ENCODE measurements at places on chromosomes 1 and 21.
A peak's percentile ranks its signal among the peaks of the same experiment; 100 is the strongest.

DNA sequence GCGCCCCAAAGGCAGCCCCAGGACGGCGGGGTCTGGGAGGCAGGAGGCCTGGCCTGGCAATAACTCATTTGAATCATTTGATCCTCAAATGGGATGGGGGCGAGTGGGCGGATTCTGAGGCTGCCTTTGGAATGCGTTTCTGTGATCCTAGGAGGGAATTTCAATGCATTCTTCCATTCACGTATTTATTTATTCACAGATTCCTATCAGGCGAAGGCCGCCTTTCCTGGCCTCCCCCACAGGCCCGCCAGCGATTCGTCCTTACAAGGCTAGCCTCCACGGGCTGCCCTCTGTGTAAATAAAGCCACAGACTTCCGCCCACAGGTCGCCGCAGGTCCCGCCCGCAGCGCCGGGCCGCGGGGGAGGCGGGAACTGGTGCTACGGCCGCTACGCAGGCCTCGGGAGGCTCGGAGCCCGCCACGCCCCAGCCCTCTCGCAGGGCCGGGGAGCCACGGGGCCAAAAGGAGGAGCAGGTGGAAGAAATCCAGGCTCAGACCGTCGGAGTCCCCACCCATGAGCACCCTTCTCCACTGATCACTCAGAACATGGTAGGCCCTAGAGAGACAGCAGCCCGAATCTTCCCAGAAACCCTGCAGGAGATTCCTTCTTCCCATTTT, 31.3 kb upstream of the JUN start:
- DNase-seq, result peak; percentile 82

DNA sequence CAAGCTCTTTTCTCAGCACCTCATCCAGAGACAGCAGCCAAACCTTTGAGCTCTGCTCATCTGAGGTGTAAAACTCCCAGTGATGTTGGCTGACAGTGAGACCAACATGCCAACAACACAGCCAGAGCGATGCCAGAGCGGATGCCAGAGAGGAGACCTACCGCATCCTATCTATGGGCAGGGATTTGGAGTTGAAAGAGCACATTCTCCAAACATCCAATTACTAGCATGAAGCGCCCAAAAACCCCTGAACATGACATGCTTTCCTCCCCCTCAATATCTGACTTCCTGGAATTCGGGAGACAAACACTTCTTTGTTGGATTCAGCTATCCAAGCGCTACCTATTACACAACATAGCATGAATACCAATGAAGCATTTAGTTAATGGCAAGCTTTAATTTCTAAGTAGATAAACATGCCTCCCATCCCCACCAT, 23.1 kb upstream of the PAXBP1 start:
- DNase-seq, result no peak

- no peak for DNase-seq
Measured at GRCh38 chr21:38205940-38206339, 50.9 kb upstream of the KCNJ15 start.

DNA sequence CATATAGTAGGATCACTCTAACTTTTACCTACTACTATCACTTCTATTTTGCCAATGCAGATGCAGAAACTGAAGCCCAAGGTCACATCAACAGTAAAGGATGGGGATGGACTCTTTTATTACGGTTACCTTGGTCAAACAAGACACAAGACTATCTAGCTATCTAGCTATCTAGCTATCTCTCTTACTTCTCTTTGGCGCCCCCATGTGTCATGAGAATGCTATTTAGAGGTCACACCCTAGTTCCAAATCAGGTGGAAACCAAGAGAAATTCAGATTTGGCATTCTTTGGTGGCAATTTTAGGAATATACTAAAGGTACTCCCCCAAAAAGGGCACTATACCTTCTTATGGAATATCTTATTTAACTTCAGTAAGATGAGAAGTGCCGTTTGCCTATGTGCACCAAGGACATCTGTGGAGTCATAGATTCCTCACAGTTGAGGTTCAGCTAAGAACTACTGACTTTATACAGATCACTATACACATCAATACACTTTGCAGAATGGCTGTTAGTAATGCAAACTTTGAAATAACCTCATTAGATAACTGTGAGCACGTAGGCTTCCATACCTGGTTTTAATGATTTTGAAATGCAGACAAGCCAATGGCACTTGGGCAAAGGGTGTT, 6.7 kb downstream of the ZNF648 start:
- no peak for DNase-seq

- DNase-seq, result peak; percentile 88
Measured at GRCh38 chr1:156910309-156910782, 10.1 kb upstream of the LRRC71 start.

DNA sequence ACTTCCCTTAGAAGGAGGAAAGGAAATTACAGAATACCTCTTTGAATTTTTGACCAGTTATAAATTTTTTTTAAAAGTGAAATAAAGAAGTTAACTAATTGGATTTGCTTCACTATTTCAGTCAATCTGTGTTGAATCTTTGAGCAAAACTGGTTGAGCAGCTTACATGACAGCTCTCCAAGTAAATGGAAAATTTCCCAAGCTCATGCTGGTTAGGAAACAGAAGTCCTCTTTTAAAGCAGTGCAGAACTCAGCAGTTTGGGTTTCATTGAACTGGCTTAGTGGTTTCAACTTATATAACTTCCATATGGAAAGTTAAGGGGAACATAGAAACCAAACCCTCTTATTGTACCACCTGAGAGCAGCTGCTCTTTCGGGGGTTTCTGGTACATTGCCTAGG, 250.5 kb downstream of the PDE4B start:
- DNase-seq, result no peak

DNA sequence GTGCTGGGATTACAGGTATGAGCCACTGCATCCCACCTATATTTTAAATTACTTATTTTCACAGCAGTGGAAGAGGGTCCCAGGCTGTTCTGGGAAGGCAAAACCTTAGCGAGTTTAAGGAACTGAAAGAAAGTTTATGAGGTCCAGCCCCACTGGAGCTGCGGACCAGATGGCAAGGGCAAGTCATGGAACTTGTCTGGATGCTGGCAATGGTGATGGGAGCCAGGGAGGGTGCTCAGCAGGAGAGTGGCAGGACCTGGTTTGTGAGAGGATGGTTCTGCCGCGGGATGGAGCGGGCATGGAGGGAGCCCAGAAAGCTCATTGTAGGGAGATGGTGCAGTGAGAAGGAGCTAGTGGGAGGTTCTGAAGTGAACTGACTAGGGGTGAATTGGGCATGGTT, 50.6 kb upstream of the SLC45A1 start:
- no peak for DNase-seq

- no peak for DNase-seq
Measured at GRCh38 chr1:231986631-231987336, 360.2 kb downstream of the DISC1 start.

GRCh38 chr1:84619383-84620102, 45.3 kb upstream of the CTBS start:
- DNase-seq, result peak; percentile 75

DNA sequence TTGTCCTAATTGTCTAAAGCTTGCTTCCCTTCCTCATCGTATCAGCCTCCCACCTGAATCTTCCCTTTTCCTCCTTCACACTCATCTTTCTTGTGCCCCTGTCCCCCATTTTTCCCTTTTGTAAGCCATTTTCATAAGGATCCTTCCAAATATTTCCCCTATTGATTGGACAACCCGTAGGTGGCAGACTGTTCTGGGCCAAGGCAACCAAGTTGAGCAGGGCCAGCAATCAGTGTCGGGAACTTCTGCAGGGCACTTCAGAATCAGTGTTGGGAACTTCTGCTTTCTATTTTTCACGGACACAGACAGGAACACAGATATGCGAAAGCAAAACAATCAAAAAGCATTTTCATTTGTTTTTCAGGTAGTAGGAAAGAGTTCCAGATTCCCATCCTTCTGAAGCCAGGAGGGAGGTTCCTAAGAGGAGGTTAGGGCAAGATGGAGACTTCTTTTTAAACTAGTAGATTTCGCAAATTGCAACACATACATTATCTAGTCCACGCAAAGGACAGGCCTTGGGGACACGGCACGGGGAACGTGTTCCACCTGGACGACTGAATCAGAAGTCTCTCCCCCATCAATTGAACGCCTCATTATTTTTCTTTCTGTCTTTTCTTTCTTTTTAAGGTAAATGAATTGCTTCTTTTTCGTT, 691 bp upstream of the MPZL1 start:
- DNase-seq, result no peak

DNA sequence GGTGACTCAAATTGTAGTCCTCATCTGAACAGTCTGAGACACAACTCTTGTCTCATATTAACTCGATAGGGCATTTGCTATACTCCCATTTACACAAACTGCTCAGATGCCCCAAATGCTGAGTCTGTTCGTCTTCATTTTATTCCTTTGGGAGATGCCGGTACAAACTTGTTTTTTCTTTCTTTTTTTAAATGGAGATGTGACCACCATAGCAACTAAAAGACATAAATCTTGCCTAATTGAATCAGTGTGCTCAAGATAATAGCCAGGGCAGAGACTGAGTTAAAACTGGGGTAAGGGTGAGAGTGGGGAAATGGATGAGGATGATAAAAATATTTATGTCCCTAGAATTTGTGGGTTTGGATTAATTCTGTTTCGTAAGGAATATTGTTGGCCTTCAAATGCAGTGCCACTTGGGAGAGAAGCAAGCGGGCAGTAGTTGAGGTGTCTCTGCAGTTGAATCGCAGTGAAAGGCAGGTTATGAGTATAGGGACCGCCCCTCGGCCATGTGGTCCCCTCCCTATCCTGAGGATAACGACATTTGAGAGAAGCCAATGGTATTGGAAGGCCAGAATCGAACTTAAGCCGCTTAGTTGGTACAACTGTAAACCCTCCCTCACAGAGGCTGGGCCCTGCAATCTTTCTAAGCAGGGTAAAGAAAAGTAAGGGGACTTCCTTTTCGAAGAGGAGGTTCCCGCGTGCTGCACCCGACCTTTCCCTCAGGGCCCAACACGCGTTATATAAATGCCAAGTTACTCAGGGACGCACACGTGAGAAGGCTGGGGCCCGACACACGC, 859 bp upstream of the LRRC8B start:
- DNase-seq, result no peak

DNA sequence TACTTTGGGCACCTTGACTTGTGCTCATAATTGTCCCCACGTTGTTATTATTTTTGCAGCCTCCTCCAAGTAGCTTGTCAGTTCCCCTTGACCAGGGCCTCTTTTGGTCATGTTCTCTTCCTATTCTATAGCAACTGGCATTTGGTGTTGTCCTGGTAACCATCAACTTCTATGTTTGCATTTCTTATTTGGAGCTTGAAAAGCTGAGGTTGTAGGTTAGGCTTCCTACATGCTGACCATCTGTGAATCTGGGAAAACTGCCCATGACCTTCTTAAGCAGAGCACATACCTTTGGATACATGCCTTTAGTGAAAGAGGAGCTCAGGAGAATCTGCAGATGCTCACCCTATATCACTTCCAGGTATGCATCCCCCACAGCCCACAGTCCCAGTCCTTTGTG, 160.8 kb downstream of the HHAT start:
- no peak for DNase-seq

DNA sequence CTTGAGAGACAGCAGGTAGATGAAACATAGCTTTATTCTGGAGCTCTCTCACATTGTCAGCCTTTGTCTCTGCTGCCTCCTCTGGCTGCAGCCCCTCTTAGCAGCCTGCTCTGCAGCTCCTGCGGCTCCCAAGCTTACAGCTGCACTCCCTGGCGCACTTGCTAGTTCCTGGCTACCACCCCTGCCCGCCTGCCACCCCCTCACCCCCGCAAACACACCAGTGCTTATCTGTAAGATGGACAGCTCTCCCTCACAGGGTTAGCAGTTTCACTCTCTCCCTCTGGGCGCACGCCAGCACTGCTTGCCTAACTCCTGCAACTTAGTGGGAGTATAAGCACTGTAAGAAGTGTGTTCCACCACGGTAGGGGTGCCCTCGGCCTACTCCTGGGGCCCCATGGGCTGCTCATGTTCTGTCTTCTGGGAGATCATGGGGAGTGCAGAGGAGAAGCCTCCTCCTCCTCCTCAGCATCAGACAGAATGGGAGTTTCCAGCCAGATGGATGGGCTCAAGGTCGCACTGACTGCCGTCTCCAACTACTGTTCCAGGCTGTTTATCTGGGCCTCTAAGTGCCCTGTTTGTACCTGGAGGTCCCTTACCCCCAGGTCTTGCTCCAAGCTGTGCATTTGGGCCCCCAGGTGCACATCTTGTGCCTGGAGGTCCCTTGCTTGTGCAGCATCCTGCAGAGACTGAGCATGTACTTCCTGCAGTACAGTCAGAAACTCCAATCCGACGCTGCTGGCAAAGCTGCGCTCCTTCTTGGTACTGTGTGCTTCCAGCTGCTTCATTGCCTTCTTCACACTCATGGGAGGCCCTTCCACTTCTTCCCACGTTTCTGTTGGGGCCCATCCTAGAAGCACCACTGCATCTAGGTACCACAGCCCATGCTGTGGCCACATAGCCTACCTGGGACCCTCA, 1388.1 kb downstream of the AMY1C start:
- no peak for DNase-seq

GRCh38 chr1:31535561-31535960, 40.8 kb upstream of the TINAGL1 start:
- DNase-seq, result no peak

DNA sequence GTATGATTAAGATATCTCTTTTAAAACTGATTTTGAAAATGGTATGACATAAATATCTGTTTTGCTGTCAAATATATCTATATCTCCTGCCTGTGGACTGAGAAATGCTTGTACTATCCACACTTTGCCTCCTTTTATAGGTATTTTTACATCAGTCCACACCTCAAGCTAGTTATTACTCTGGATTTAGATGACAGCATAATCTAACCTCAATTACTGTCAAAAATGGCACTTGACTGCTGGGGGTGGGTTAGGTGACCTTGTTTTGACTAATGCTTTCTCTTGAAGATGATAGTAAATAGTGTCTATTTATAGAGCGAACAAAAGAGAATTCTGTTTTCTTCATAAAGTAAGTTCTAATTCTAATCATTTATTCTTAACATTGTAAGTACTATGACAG, 9.1 kb downstream of the ADGRL2 start:
- DNase-seq, result no peak
